NCI-H524 treated with DMSO at 0.1 percent for 48 hours (cell line): ENCODE measurements at places on chromosomes 5 and 9.

GRCh38 chr9:130473566-130473965 is 28.8 kb downstream of the ASS1 start:
- no peak for DNase-seq

DNA sequence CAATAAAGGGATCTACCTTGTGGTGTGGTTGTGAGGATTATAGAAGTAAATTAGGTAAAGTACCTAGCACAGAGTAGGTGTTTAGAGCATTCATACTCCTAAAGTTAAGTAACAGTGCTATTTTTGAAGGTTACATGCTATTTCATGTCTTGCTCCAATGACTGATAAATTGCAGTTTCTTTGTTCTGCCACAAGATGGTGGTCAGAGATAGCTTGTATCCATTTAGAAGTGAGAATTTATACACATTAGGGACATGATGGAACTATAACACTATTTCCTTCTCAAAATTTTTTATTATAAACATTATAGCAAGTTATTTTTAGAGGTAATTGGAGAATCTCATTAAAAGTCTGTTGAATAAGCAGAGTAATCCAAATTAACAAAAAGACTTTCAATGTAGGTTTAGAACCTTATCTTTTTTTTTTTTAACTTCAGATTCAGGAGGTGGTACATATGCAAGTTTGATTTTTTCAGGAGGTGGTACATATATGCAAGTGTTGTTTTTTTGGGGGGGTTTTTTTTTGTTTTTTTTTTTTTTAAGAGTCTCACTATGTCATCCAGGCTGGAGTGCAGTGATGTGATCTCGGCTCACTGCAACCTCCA is 17.1 kb downstream of the MTREX start:
- DNase-seq, result no peak

GRCh38 chr9:87504938-87505337 is 7.3 kb downstream of the DAPK1 start:
- no peak for DNase-seq

DNA sequence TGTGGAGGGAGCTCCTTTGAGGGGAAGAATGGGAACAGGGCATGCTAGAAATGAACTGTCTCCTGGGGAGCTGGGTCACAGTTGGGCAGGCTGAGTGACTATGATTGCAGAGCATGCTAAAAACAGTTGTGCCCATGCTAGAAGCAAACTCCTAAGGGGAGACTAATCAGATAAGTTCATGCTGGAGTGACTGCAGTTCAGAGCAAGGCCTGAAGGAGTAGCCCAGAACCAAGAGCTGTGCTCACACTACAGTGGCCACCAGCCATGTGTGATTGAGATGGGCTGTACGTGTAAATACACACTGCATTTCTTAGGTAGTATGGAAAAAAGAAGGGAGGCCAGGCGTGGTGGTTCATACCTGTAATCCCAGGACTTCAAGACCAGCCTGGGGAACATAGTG is 10.3 kb upstream of the AK1 start:
- DNase-seq, result no peak

GRCh38 chr9:125991886-125992529 is 244.8 kb downstream of the PBX3 start:
- DNase-seq, result no peak

- DNase-seq, result no peak
These were observed 1096.3 kb upstream of the DMAC1 start for GRCh38 chr9:8895861-8896224.

GRCh38 chr9:89724659-89725058 is 119.8 kb downstream of the GADD45G start:
- DNase-seq, result no peak

- peak; percentile 38 for DNase-seq
These were observed 132.0 kb upstream of the WWC1 start for GRCh38 chr5:168159425-168159824.

GRCh38 chr5:132830436-132831094 is at the start of gene SHROOM1:
TSS of gene SHROOM1 (minus strand) at chr5:132830647. CDS start at chr5:132826140, 4,507 bp downstream.
- DNase-seq, result no peak

GRCh38 chr9:69137311-69137710 is 36.8 kb upstream of the TJP2 start:
- no peak for DNase-seq

DNA sequence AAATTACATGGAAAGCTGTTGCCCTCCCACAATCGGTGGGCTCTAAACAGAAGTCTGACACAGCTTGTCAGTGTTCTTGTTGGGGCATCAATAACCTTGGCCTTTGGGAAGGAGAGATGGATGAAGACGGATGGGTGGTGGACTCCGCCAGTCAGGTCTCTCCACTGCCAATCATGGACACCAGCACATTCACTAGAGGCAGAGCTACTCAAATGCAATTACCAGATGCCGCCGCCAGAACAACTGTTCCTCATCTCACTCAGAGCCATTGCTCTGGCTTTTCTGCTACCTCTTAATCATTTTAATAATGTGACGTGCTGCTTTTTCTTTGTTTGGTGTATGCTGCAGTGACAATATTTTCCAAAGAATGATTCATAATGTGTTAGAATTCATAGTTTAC is 27.9 kb upstream of the SEMA5A start:
- DNase-seq, result no peak

- DNase-seq, result no peak
These were observed 42.9 kb downstream of the LRRTM2 start for GRCh38 chr5:138832218-138832617.

DNA sequence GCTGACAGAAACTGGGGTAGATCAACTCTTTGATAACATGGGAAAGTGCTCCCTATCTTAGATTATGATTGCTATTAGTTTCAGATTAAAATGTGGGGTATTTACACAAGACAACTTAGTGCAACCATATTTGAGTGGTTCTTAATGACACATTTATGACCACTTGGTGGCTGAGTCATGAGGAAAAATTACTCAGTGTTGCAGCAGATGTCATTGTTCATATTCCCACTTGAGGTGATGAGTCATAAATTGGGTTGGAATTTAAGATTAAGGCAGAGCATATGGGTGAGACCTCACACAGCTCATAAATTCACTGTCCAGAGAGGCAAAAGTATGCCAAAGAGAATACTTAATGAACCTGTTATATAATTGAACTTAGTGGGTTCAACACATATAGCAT is 408.3 kb downstream of the DMRT2 start:
- DNase-seq, result peak; percentile 72

- no peak for DNase-seq
These were observed at the start of gene GABRA6 for GRCh38 chr5:161685461-161685860. TSS of gene GABRA6 (plus strand) at chr5:161685721. CDS start at chr5:161685990, 269 bp downstream.

DNA sequence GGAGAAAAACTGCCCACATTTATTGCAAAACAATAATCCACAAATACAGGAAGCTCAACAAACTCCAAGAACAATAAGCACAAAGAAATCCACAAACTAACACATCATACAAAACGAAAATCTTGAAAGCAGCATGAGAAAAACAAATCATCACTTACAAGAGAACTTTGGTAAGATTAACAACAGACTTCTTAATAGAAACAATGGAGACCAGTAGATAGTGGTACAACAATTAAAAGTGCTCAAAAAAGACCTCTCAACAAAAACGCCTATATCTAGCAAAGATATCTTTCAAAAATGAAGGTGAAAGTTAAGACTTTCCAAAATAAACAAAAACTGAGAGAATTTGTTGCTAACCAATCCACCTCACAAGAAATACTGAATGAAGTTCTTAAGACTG is 38.4 kb downstream of the CDKL3 start:
- DNase-seq, result no peak

DNA sequence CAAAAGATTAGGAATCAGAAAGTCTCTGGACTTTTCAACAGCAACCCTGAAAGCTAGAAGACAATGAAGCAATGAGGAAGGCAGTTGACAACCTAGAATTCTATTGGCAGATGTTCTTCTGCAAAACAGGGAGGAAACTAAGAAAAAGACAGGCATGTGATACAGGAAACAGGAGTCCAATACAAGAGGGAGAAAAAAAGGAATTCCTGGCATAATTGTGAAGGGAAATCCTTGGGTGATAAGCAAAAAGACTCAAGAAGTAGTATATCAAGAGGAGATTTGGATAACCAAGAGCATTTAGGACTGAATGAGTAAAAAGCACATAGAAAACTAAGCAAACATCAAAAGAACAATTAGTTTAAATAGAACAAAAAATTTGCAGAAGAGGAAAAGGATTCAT is 58.6 kb downstream of the LPAR1 start:
- no peak for DNase-seq

DNA sequence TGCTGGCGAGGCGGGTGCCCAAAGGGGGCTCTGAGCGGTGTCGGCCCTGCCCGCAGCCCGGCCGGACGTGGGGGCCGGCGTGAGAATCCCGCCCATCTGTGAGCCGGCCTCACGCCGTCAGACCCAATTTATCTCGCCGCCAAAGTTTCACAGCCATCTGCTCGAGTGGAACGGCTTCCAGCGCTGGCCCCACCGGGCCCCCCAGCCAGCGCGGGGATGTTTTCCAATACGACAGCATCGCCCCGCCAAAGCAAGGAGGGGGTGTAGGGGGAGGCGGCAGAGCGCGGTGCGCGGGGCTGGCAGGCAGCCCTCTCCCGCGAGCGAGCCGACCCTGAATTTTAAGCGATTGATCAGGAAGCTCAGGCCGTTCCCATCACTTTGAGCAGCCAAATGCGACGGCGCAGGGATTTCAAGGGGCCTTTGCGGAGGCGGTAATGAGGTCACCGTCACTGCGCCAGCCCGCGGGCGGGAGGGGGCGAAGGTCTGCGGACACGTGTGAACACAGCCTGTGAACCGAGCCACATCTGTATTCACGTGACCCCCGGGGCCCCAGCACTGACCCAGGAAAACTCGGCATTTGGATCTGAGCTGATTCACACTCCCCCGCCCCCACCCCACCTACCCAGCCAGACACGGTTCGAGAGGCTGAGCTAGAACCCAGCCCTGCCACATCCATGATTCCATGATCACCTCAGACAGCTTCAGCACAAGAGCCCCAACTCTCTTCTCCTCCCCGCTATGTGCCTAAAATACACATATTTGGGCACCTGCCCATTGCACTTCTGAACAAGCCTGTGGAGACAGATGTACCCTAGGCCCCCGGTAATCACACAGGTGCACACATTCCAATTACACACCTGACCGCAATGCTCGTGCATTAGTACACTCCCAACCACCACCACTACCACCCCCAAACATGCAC is 47.8 kb upstream of the PSD2 start:
- DNase-seq, result peak; percentile 80

DNA sequence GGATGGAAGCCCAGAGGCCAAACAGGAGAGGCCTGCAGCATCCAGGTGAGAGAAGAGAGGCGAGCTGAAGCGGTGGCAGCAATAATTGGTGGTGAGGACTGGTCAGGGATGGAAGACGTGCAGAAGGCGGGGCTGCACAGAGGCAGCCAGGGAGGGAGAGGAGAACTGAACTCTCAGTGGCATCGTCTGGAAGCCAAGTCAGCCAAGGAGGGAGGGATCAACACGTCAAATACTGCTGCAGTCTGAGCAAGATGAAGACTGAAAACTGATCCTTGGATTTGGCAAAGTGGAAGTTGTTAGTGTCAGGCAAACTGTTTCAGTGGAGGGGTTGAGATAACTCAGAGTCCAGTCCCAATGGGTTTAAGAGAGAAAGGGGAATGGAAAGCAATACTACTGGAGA is 145.4 kb downstream of the CDK5RAP2 start:
- DNase-seq, result no peak

DNA sequence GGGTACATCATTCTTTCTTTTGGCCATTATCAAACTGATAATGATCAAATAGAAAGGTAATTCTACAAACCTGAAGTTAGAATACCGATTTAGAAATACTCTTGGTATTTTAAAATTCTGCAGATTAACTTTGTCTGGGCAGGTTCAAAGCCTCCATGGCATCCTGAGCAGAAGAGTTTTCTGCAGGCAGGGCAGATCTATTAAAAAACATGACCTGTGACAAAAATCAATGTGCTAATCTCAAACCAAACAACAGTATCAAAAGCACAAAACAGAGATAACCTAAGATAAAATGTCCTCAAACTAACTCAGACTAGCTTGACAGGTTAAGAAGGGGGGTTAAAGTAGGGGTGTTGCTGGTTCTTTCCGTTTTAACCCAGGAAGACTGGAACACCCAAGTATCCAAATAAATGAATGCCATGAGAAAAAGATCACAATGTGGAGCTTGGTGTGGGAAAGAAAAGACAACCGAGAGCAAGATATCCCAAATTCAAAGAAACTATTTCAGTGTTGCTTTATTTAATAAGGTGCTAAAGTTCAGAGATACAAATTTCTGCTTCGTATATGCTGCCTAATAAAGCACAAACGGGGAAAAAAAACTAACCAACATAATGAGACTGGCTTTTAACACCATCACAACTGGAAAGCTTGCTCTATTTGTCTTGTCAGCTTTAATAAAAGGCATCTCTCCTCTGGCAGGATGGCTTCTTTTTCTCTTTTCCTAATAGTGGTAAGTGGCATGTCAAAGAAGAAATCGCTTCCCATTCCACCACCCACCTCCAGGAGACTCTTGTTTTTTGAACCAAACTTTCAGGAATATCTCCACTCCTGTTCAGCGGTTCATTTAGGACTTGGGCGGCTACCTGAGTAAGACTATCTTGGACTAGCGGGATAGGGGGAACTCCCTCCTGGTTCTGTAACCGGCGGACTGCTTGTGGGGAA is 2.3 kb downstream of the EFNA5 start:
- DNase-seq, result no peak

GRCh38 chr9:101601904-101602765 is 7.4 kb upstream of the PPP3R2 start:
- DNase-seq, result no peak

DNA sequence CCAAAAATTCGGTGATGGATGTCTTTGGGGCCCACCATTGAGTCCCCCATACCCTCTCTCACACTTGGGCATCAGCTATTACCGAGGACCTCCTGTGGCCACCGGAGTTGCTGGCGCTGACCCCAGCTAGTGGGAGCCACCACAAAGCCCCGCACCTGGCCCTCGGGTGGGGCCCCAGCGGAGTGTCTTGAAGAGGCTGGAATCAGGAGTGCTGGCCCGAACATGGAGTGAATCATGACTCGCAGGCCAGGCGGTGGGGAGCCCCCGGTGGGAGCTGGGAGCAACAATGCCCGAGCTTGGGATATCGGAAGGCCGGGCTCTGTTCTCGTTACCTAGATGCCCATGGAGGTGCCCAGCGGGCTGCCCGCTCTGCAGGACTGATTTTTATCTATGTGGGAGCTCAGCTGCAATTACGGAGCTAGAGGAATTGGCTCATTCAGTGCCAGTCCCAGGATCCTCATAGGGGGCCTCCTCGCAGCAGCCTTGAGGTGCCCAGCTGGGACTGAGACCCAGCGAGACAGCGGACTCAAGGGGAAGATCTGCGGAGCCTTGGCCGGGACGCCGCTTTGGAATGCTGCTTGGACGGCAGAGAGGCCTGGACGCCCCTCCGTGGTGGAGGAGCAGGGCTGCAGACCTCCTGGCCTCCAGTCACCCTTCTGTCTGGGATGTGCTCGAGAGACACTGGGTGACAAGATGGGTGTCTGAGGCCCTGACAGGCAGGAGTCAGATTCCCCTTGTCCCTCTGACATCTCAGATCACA is 70.8 kb downstream of the PSMB7 start:
- no peak for DNase-seq

GRCh38 chr9:118595719-118596305 is 773.4 kb downstream of the BRINP1 start:
- DNase-seq, result no peak

- no peak for DNase-seq
These were observed 56.0 kb upstream of the AGXT2 start for GRCh38 chr5:35103637-35104299.

GRCh38 chr9:33946779-33947535 is 101.7 kb downstream of the UBAP2 start:
- no peak for DNase-seq

GRCh38 chr5:83688281-83688680 is 32.4 kb downstream of the HAPLN1 start:
- DNase-seq, result no peak
